ENCODE measurements at places on chromosomes 6 and 20. TPM values are rescaled to one million over a fixed set of nuclear protein-coding genes. Genes with fewer than 3 reads are reported as not detected.

THEMIS gene
- total RNA-seq: not detected

GRCh38 chr6:107101211-107101610, 14.1 kb downstream of the BEND3 start:
- no peak for DNase-seq

GRCh38 chr20:19778404-19778803, 20.3 kb downstream of the RIN2 start:
- DNase-seq: no peak

GRCh38 chr6:119215885-119216590, 133.5 kb downstream of the MAN1A1 start:
- DNase-seq: no peak

CLIC1 gene
- 940 TPM for total RNA-seq

DNA sequence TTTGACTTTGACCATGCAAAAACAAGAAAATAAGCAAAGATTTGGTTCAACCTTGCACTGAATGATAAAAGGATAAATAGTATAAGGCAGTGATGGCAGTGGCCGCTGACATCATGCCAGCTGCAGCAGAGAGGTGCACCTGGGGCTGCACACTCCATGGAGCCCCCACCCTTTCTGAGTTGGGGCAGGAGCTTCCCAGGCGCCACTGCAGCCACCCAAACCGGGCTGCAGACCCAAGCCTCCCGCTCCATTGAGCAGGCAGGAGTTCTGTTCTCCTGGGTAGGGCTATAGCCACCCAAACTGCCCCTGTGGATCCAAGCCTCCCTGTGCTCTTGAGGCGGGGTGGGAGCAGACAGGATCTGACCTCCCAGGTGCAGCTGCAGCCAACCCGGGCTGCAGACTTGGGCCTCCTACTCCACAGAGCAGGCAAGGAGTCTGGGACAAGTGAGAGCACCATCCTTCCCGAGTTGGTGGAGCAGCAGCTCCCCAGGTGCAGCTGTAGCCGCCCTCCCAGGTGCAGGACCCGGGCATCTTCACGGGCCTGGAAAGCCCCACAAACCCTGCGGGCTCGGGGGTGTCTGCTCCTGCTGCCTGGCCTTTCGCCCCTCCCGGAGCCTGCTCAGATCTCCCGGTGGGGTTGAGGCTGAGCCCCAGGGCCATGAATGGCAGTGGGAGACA, 537.9 kb downstream of the TENT5A start:
- no peak for DNase-seq

GRCh38 chr6:78770765-78771164, 96.6 kb upstream of the IRAK1BP1 start:
- DNase-seq: no peak

Data from foreskin keratinocyte (primary cell).